Renal cortex interstitium (tissue), 15 donors: ENCODE measurements at places on chromosomes 5 and 9. TPM values are rescaled to one million over a fixed set of nuclear protein-coding genes. Genes with fewer than 3 reads are reported as not detected.

IFNA6 gene
- polyA plus RNA-seq: not detected

GRCh38 chr5:172591636-172592035 lies 49.4 kb upstream of the NEURL1B start:
- no peak for DNase-seq

GRCh38 chr5:92544036-92544435 lies 1037.0 kb downstream of the NR2F1-AS1 start:
- DNase-seq: no peak

DNA sequence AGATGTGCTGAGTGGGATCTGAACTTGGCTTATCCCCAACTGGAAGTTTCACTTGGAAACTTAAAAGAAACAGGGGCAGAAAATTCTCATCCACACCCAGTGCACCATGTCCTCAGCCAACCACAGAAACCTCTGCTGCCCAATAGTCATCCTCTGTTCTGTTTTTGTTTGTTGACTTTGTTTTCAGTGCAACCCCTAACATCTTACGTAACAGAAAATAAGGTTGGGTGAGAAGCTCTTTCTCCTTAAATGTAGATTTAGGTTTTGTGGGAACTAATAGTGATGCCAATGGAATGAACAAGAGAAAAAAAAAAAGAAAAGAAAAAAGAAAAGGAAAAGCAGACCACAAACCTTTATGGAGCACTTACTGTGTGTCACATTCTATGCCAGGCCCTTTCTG lies 262.8 kb downstream of the PAPPA start:
- DNase-seq: no peak

TEX48 gene
- not detected for polyA plus RNA-seq

- DNase-seq: no peak
These were observed 88.5 kb downstream of the HSPA4 start for GRCh38 chr5:133140311-133140710.

ERAP2 gene
- 13.8 TPM for polyA plus RNA-seq

- DNase-seq: no peak
These were observed 42.5 kb downstream of the SLIT3 start for GRCh38 chr5:169258372-169259000.

GRCh38 chr9:129007766-129008468 lies 20.2 kb downstream of the SH3GLB2 start:
- no peak for DNase-seq

CCIN gene
- polyA plus RNA-seq: 0.27 TPM

SH3GL2 gene
- polyA plus RNA-seq: 5.9 TPM

DNA sequence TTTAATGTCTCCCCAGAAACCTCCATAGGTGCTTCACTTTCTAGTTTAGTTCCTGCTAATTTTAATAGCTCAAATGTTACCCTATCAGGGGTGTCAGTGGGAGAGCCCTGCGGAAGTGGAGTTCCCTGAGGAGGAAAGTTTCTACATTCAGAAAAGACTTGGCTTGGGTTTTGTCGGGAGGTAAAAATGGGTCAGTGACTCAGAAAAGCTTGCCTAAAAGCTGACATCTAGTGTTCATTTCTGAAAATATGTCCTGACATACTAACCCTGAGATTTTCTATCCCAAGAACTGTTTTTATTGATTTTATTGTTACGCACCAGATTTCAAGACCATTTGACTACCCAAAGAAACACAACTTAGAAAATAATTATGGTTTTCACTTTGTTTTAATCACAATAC lies 40.9 kb upstream of the GLDC start:
- no peak for DNase-seq

- DNase-seq: no peak
These were observed 22.8 kb downstream of the OSTF1 start for GRCh38 chr9:75111019-75111622.

FOXI1 gene
- polyA plus RNA-seq: 7.9 TPM

GMCL2 gene
- polyA plus RNA-seq: 0.08 TPM

SPATA31D4 gene
- not detected for polyA plus RNA-seq

QRFP gene
- 0.57 TPM for polyA plus RNA-seq

DMRT3 gene
- polyA plus RNA-seq: 1.7 TPM

GRCh38 chr5:123719004-123719403 lies 207.0 kb downstream of the CSNK1G3 start:
- DNase-seq: no peak

DNA sequence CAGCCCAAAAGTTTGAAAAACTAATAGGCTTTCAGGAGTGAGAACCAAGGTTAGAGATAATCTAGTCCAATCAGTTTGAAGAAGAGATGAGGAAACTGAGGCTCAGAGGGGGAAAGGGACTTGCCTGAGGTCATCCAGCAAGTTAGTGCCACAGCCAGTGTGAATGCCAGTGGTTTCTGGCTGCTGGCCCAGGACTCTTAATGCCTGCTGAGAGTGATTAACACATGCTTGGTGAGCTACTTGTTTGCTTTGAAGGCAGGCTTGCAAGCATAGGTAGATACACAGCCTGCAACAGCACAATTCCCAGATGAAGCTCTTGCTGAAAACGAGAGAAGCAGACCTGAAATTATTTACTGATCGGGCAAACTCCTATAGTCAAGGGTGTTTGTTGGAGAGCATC lies 591.6 kb upstream of the SGCD start:
- no peak for DNase-seq

CDC14B gene
- 23.7 TPM for polyA plus RNA-seq

- DNase-seq: no peak
These were observed 391.1 kb downstream of the ARHGEF28 start for GRCh38 chr5:74017112-74017511.

DNA sequence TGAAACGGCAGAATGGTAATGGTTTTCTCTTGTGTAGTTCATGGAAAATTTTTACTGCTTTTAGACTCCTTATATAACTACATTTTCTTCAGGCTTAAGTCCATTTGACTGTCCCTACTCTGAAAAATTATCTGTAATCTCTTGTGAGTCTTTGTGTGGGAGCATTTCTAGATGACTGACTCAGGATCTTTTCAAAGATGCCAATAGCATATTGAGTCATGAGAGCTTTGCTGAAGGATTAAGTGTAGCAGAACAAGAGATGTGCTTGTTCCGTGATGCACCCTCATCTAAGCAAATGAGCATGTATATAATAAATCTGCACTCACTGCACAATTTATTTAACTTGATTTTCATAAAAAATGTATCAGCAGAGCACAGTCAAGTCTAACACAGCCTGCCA lies 298.7 kb upstream of the CDH6 start:
- DNase-seq: no peak

OSMR gene
- 11.0 TPM for polyA plus RNA-seq

EMB gene
- 4.4 TPM for polyA plus RNA-seq

DIPK1B gene
- 38.8 TPM for polyA plus RNA-seq

DNA sequence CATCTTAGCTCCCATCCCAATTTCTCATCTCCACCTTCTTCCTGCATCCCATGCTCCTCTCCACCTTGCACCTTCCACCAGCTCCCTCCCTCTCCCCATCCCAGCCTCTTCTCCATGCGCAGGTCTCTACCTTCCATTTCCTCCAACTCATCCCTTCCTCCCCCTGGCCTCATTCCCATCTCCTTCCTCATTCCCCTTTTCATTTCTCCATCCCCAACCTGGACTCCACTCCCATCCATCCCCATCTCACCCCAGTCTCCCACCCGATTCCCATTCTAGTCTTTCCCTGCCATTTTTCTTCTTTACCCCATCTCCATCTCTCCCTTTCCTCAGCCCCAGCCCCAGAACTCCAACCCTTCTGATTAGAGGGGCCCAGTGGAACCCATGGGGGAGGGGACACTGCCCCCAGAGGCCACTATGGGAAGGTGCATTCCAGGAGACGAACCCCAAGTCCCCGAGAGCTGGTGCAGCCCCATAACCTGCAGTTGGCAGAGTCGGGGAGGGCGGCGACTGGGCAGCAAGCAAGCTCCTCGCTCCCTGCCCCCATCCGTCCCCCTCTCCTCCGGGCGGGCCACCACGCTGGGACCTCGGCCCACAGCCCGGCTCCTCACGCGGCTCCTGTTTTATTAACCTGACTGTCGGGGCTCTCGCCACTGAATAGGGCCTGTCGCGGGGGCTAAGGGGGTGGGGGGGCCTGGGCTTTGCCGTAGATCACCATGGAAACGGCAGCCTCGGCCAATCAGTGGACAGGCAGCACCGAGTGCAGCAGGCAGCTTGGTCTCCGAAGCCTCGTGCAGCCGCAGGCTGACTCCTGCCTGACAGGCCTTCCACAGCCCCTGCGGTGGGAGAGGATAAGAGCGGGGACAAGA lies 66.7 kb downstream of the PCDH1 start:
- no peak for DNase-seq

DNA sequence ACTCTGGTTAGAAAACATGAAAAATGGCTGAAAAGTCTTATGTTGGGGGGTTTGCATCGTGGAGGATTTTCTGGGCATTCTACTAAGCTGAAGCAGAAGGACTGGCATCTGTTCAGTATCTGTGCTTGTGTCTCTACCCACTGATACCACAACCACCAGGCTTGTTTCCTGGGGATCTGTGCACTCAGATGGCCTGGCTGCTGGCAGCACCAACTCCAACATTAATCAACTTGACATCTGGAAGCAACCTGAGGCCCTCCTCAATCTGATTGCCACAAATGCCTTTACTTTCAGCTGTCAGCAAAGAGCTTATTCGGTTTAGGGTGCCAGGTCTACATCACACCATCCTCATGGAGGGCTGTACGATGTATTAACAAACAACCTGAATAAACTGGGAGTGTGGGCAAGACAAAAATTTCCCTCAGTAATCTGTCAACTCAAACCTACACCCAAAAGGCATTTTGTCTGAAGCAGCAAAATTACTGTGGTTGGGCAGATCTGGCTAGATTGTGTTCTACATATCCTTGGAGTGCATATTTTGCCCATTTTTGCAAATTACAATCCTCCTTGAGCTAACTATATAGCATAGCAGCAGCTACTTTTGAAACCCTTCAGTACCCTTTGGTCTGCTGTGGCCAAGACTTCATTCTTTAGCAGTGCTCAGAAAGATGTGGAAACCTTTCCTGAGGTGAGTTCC lies 74.6 kb downstream of the FOXD1 start:
- no peak for DNase-seq

GRCh38 chr5:113495422-113495841 lies 7.2 kb upstream of the MCC start:
- DNase-seq: no peak

OR13C4 gene
- polyA plus RNA-seq: not detected

- DNase-seq: no peak
These were observed 146.5 kb downstream of the CD180 start for GRCh38 chr5:67050125-67050524.

GRCh38 chr5:116291271-116291670 lies 206.4 kb downstream of the COMMD10 start:
- DNase-seq: no peak

DNA sequence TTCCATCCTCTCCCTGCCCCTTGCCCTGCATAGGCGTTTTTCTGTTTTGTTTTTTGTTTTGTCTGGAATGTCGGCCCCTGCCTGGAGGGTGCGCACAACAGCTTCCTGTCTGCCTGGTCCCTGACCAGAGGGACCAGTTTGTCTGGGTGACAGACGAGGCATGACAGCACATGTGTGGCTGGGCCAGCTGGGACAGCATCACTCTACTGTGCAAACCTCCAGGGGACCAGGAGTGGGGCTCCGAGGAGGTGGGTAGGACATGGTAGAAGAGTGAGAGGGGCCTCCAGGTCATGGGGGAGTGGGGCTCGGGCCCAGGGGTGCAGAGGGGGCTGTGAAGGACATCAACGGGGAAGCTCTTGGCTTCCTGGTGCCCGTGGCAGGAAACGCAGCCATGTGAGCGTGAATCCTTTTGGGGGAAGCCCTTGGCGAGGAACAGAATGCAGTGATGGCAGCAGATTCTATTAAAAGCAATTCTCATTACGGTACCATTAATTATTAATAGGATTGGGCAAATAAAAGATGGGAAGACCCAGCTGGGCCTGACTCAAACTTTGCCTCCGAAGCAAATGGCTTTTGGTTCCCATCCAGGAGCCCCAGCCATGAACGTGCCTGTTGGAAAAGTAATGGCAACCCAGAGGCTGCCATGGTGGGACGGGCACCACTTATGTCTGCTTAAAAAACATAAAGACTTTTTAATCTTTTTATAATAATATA lies 184.4 kb upstream of the IER5L start:
- no peak for DNase-seq

- no peak for DNase-seq
These were observed 438 bp downstream of the NSUN2 start for GRCh38 chr5:6632324-6632887.

GRCh38 chr9:36940500-36940853 lies 93.6 kb downstream of the PAX5 start:
- DNase-seq: no peak

DMGDH gene
- polyA plus RNA-seq: 19.5 TPM

SWI5 gene
- polyA plus RNA-seq: 34.2 TPM

- DNase-seq: no peak
These were observed 958 bp downstream of the CD180 start for GRCh38 chr5:67195406-67196275.

DNA sequence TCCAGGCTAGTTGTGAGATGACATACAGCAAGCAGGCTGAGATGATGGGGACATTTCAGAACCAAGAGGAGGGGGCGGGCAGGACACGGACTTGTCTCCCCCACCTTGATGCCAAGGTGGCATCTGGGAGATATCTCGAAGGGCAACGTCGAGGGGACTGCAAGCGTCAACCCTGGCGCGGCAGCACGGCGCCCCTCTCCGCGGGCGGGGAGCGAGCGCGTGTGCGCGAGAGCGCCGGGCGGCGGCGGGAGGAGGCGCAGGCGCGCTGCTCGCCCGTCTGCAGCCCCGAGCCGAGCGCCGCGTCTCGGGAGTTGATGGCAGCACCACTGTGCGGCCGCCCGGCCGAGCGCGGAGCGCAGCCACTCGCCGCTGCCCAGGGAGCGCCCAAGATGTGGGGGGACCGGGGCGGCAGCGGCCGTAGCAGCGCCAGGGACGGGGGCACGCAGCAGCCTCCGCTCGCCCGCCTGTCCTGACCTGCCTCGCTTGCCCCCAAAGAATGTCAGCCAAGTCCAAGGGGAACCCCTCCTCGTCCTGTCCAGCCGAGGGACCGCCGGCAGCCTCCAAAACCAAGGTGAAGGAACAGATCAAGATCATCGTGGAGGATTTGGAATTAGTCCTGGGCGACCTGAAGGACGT lies at the start of gene PRR16:
Gene PRR16, plus strand, starts transcription at position 310 of the 636 bp plus-strand sequence.
- DNase-seq: no peak

DNA sequence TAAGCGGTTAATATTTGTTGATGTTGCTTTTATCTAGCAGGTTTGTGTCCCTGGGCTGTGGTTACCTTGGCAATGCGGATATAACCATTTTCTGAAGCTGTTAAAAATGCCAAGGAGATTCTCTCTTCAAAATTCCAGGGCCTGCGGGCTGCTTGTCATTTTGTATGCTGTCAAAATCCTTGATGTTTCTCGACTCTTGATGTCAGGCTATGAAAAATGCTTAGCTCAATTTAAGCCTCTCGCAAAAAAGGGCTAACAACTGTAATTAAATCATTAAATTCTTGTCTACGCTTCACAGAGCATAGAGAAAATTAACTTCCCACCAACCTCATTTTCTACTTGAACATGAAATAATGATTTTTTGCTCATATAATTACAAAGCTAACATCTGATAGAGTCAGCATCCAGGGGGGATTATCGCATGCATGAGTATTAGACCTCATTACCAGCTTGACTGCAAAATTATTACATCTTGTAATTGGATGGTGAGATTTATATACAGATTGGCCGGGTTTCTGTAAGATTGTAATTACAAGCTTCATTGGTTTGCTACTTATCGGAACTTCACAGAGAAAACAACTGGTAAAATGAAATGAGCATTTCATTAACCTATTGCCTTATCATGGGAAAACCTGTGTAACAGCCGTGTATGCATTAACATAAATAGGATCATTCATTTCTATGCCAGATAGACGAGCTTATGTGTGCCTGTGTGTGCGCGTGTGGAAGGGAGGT lies 83.1 kb upstream of the IRX1 start:
- no peak for DNase-seq

GRCh38 chr5:2303431-2304100 lies 420.8 kb upstream of the IRX4 start:
- DNase-seq: peak; percentile 55
